ENCODE measurements at places on chromosomes 1 and 21. TPM values are rescaled to one million over a fixed set of nuclear protein-coding genes. Genes with fewer than 3 reads are reported as not detected.

The AHDC1 gene
- total RNA-seq, result 25.0 TPM

- DNase-seq, result no peak
- no peaks in the 10 kb centered on the region for H3K27me3 ChIP-seq
- no peaks in the 10 kb centered on the region for H3K4me1 ChIP-seq
- no peak overlapping the region for H3K4me3 ChIP-seq
Observed at GRCh38 chr21:45613396-45613795, 30.1 kb upstream of the PCBP3 start.

- no peaks in the 10 kb centered on the region for H3K4me1 ChIP-seq
- no peak overlapping the region for H3K4me3 ChIP-seq
- no peak for DNase-seq
- no peak overlapping the region for H3K27ac ChIP-seq
- H3K36me3 ChIP-seq, result no peaks in the 10 kb centered on the region
- no peaks in the 10 kb centered on the region for H3K27me3 ChIP-seq
Observed at GRCh38 chr1:17030206-17030605, 18.5 kb upstream of the ATP13A2 start.

- H3K27me3 ChIP-seq, result peaks cover 7% of the 10 kb centered on the region
- H3K27ac ChIP-seq, result no peak within 1 kb of the TSS
- H3K4me1 ChIP-seq, result peaks cover 14% of the 10 kb centered on the region
- H3K36me3 ChIP-seq, result no peaks in the 10 kb centered on the region
- no peak for DNase-seq
Observed at GRCh38 chr1:240091614-240092300, at the start of gene FMN2. Gene FMN2 (plus strand): TSS chr1:240091883. CDS start chr1:240092110, 227 bp downstream.

All from uterus (tissue), 4 donors.